Stimulated activated CD4-positive, alpha-beta T cell treated with anti-CD3 and anti-CD28 coated beads, Interleukin-1b, Interleukin-23, amount 100 ng/mL, for 24 hours (primary cell): ENCODE measurements at places on chromosomes 12 and 14.

GRCh38 chr12:130438243-130438620, 100.5 kb downstream of the PIWIL1 start:
- no peak for DNase-seq

DNA sequence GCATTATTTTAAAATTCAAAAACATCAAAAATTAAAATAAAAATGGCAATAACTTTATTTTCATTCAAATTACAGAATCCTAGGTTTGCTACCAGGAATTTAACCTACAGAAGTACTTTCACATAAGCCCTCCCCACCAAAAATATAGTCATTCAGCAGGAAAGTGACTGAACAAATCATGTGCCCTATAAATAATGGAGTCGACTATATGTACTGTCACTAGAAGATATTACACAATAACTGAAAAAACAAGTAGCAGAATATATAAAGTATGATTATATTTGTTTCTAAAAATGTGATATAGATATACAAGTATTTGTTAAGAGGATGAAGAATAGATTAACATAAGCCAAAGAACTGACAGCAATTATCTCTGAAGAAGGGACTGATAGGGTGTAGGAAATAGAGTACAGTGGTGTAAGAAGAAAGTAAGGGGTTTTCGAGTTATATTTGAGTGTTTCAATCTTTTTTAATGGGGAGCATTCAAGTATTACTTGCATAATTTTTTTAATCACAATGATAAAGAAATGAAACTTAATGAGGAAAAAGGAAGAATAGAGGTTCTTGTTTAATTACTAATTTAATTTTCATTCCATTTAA, 7.9 kb downstream of the C2CD5 start:
- DNase-seq = no peak

DNA sequence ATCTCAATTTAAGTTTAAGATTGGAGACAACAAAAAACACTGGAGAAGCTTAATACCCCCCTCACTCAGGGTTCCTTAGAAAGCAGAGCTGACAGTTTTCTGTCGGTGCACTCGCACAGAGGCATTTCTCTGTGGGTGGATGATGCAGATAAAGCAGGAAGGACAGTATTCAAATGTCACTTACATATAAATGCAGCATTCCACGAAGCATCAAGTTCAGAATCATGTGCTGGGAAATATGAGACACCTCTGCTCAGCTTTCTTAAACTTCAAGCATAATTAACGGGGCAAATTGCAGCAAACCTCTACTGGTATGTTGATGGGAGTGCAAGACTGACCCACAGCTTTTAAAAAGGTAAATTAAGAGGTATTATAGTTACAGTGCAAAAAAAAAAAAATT, 68.7 kb downstream of the DICER1 start:
- DNase-seq = no peak

- no peak for DNase-seq
These were observed 96.2 kb downstream of the CIT start for GRCh38 chr12:119780786-119781434.

- no peak for DNase-seq
These were observed 321.4 kb upstream of the LRFN5 start for GRCh38 chr14:41285186-41285748.

DNA sequence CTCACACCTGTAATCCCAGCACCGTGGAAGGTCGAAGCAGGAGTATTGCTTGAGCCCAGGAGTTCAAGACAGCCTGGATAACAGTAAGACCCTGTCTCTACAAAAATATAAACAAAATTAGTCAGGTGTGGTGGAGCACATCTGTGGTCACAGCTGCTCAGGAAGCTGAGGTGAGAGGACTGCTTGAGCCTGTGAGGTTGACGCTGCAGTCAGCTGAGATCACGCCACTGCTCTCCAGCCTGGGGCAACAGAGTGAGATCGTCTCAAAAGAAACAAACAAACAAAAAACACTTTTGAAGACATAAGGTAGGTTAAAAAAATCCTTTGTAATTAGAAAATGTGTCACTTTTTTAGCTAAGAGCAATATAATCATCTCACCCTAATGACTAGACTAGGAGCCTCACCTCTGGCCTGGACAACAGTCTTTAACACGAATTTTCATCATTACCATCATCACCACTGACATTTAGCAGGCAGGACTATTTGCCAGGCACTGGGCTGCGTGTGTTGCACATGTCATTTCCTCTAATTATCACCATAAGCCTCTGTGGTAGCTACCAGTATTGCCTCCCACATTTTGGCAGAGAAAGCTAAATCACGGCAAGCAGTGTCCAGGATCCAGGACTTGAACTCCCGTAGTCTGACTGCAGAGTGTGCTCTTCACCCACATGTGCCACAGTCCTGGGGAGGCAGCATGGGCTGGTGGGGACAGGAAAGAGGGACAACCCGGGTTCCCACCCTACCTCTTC, 4.6 kb upstream of the SYCP3 start:
- no peak for DNase-seq

GRCh38 chr12:1864867-1865266, 44.5 kb downstream of the LRTM2 start:
- no peak for DNase-seq

DNA sequence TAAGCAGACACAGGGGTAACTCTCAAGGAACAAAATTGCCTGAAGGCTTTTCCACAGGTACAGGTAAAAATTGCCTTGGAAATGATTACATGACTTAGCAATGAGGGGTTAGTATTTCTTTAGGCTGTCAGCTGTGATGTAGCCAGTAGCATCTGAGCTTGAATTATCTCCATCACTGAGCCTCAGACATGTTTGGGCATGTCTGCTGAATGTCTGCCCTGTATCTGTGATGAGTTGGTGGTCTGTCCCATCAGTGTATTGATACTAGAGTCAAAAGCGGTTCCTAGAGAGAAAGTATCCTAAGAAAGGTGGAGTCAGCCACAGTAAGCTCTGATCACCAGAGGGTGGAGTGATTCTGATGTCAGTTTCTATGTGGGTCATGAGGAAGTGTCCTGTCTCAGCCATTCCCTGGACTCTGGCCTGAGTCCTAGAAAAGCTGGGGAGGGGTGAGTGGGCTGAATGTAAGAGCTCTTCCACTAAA, 16.3 kb downstream of the AKAP6 start:
- no peak for DNase-seq

DNA sequence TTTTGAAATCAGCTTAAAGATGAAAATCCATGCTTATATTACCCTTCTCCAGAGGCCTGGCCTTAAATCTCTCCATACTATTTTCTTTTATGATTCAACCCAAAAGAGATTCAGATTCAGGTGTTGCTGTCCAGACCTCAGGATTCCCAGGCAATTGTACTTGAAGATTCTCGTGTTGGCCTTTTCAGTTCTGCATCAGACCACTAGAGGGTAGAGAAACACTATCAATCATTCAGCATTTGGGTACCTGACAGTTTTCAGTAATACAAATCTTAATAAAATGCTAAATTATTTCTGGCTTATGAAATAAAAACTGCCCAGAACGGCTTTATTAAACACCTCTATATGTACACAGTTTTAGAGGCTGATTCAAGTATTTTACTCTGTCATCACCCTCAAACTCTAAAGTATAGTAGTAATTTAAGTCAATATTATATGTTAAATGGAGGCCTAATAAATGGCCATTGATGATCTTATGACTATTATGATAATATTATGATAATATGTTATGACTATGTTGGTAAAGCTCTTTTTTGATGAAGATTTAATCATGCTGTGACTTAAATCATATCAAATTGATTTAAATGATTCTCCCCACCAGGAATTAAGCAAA, 301.1 kb downstream of the DUSP6 start:
- no peak for DNase-seq

- no peak for DNase-seq
These were observed 270.5 kb downstream of the C12orf75 start for GRCh38 chr12:105600911-105601545.

- DNase-seq = no peak
These were observed 76.9 kb downstream of the SMOC1 start for GRCh38 chr14:69955855-69956845.

DNA sequence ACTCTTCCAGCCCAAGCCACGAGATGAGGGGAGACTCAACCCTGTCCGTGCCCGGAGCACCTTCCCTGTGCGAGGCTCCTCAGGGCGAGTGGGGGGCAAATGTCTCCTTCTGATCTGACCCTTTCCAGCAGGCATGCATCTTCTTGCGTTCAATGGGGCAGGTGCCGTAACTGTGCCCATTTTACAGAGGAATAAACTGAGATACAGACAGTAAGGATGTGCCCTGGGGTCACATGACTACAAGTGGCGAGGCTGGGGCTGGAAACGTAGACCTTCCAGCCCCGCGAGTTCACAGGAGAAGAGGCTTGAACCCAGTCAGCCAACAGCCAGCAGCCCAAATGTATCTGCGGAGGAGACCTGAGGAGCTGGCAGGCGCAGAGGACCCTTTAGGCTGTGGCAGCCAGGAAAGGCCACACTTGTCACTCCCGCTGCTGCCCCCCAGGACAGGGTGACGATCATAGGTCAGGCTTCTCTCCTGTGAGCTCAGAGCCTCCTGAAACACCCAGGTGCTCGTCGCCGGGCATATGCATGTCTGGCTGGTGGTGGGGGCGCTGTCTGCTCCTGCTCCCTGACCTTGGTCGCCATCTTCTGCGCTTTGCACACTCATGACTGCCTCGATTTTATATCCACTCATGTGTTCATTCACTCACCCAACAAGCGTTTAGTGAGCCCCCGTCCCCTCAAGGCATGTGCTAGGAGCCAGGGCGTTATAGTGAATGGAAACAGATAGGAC, 41.7 kb downstream of the CCDC88C start:
- no peak for DNase-seq

DNA sequence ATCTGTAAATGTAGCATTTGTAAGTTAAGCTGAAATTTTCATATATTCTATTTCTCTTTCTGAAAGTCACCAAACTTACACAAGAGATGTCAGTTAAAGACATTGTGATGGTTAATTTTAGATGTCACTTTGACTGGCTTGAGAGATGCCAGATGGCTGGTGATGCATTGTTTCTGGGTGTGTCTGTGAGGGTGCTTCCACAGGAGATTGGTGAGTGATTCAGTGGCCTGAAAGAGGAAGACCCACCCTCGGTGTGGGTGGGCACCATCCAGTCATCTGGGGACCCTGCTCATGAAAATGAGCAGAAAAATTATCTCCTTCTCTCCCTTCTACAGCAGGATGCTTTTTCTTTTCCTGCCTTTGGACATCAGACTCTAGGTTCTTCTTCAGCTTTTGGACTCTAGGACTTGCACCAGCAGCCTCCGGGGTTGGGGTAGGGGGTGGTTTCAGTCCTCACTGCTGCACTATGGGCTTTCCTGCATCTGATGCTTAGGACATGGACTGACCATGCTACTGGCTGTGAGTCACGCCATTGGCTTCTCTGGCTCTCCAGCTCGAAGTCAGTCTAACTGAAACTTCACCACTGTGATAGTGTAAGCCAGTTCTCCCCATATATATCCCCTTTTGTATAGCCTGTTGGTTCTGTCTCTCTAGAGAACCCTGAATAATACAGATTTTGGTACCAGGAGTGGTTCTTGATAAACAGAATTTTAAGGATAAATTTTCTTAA, 20.9 kb downstream of the PDE6H start:
- no peak for DNase-seq

GRCh38 chr14:75597149-75597548, 18.7 kb downstream of the FLVCR2 start:
- DNase-seq = no peak

- DNase-seq = no peak
These were observed 4.8 kb upstream of the ING4 start for GRCh38 chr12:6667559-6668210.

GRCh38 chr12:131830914-131831571, 2.9 kb downstream of the MMP17 start:
- DNase-seq = no peak

DNA sequence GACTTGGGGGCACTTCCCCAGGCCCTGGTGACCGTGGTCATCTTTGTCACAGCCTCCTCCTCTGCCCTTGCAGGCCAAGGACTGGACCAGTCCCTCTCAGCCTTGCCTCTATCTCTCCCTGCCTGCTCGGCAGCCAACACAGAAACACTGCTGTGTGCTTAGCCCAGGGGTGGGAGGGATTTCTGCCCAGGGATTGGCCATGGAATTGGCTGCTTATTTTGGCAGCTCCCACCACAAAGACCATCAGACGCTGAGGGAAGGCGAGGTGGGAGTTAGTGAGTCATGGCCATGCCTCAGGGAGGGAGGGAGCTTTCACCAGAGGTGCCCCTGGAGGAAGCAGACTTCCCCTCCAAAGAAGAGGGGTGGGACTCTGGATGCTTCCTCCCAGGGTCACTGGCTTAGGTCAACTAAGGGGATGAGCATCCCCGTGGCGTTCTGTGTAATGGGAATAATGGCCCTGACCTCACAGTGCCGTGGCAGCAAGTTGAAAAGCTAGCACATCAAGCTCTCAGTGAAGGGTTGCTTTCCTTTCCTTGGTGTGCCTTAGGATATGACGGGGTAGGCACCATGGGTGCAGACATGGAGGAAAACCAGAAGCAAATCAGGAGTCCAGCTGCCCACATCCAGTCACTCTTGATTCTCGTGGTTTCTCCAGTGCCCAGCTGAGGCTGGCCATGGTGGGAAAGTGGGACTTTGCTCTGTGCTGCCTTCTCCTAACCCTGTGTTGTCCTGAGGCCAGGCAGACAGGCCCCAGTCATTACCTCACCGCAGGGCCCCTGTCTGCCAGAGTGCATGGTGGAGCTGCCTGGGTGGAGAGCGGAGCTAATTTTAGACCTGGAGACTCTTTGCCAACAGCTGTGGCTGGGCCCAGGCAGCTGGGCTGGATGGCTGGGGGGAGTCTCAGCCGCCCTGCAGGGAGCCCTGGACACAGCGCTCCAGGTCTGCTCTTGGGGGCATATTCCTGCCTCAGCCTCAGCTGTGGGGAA, 21.4 kb downstream of the B4GALNT3 start:
- DNase-seq = no peak

GRCh38 chr14:102779084-102779462, 1.8 kb downstream of the TRAF3 start:
- no peak for DNase-seq

DNA sequence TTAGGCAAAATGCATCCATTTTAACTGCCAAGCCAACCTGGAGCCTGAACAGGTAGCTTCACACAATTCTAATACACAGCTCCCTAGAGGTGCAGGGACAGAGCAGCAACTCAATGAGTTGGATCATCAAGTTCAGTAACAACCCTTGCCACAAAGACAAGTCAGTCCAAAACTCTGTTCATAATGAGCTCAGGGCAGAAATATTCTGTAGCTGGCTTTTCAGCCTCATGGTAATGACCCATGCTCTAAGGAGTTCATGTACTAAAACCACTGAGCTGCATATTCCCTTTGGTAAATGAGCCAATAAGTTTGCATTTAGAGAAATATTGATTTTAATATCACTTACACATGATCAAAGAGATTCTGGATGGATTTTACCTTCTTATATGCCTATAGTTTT, 316.1 kb downstream of the SEC23A start:
- DNase-seq = no peak

- DNase-seq = no peak
These were observed 22.8 kb downstream of the TPCN1 start for GRCh38 chr12:113244047-113244460.

- no peak for DNase-seq
These were observed 505.4 kb downstream of the LRFN5 start for GRCh38 chr14:42112108-42112507.

DNA sequence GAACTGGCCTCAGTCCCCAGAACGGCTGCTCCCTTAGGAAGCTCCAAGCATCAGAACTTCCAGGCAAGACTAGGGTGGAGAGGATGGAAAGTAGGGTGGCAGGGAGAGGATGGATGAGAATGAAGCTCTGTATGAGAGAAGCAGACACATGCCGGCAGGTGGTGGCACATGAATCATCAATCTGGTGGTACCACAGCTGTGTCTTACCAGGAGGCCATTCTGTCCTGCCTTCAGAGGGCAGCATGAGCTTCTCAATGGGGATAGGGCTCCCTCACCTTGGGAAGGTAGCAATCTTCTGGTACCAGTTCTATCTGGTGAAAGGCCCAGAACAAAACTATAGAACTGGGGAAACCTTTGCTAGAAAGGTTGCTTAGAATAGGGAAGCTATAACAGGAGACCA, 55.4 kb upstream of the PYGL start:
- no peak for DNase-seq

GRCh38 chr14:87575378-87575777, 417.6 kb downstream of the GALC start:
- no peak for DNase-seq
